ENCODE measurements at places on chromosomes 2 and 18.

- no peak for DNase-seq
Measured at GRCh38 chr2:28224648-28225472, 167.8 kb upstream of the FOSL2 start.

DNA sequence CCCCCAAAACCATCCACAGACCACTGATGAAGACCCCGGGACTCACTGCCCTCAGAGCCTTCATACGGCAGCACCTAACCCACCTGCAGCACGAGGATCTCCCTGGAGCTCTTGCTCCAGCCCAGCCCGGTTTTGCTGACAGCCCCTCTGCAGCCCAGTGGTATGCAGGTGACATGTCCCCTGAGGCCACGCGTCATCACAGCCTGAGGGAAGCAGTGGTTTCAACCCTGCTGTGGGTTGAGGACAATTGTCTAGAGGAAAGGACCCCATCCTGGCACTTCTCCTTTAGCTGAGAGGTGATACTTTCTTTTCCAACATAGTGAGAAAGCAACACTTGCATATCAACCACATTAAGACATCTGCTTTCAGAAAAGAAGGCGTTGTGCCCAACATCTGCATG, 134.0 kb downstream of the SEPTIN10 start:
- DNase-seq: no peak

- no peak for DNase-seq
Measured at GRCh38 chr2:61432990-61433389, 37.9 kb downstream of the USP34 start.

DNA sequence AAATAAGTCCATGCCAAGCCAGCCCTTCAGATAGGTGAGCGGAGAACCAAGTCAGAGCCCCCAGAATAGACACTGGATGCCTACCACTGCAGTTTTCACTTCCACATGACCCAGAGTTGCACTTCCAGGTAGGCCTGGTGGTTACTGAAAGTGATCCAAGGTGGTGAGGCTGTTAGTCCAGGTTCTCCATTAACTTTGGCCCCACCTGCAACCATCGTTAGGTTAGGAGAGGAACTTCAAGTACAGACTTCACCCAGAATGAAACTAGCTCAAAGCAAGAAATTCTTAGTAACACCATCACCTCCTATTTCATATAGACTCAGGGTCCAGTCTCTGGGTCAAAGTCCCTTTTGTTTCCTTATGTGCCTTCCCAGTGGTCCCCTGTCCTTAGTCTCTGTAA, 293.1 kb upstream of the ID2 start:
- no peak for DNase-seq

DNA sequence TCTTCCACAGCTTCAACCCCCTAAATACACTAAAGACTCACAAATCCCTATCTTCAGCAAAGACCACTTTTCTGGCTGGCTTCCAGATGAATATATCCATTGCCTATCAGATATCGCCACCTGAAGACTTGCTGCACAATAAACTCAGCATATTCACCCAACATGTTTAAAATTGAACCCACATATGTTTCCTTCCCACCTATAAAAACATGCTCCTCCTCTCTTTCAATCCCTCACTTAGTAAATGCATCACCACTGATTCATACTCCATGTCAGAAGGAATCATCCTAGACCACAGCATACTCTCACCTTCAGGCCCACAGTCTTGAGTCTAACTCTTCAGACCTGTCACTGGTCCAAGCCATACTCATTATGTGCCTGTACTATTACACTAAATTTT, 5.3 kb downstream of the SPC25 start:
- DNase-seq: no peak
